Cerebellum (tissue), 4 donors: ENCODE measurements at places on chromosomes 3 and 15.

DNA sequence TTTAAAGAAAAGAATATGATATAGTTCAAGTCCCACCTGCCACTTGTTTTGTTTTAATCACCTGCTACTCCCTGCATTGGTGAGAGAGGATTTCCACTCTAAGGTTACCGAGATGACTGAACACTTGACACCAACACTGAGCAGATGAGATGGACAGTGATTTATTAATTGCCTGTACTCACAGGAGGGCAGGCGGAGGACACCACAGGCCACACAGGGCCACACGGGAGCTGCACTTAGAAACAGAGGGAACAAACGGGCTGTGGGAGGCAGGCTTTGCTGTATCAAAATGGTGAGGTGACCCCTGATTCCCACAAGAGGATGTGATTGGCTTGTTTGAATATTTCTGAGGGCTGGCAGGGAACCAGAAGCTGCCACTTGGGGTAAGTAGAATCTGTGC lies 10.8 kb downstream of the MINAR1 start:
- DNase-seq, result no peak

DNA sequence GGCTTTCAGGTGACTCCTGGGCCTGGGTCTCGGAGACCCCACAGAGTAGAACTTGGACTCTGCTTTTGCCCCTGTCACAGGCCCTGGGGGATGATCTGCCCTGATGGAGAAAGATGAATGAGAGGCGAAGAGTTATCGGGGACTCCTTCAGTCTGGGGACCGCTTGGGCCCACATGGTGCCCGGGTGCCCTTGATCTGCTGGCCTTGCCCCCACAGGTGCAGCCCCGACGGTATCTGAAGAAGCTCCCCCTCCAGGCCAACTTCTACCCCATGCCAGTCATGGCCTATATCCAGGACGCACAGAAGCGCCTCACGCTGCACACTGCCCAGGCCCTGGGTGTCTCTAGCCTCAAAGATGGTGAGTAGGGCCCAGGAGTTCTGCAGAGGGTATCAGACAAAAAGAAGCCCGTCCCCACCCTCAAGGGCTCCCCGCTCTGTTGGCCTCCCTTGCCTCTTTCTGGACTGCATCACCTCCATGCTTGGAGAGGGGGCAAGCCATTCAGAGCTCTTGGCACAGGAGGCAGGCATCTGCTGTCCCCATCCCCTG lies 10.4 kb downstream of the MAN2A2 start:
- DNase-seq, result no peak

DNA sequence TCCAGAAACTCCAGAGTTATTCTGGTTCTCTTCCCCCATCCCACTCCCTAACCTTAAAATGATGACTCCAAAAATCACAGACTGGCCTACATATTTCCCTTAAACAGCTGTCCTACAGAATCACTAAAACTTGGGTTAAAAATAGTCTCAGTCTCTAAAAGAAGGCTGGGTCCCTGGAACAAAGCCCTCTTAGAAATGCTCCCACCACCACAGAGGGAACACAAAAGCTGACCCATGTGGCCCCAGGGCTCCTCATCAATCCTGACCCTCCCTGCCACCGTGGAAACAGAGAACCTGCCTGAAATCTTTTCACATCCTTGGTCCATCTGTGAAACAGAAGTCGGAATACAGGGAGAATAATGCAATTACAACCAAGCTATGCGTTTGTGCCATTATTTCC lies 55.7 kb upstream of the DCLK3 start:
- DNase-seq, result no peak

DNA sequence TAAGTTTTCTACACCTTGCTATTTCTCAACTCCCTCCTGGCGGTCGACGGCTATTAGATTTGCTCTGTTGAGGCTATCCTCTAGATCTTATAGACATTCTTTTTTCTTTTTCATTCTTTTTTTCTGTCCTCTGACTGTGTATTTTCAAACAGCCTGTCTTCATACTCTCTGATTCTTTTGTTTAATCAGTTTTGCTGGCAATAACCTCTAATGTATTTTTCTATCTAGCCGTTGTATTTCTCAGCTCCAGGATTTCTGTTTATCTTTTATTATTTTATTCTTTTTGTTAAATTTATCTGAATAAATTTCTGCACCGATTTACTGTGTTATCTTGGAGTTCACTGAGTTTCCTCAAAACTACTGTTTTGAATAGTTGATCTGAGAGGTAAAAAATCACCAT lies 31.5 kb downstream of the NLGN1 start:
- DNase-seq, result no peak

DNA sequence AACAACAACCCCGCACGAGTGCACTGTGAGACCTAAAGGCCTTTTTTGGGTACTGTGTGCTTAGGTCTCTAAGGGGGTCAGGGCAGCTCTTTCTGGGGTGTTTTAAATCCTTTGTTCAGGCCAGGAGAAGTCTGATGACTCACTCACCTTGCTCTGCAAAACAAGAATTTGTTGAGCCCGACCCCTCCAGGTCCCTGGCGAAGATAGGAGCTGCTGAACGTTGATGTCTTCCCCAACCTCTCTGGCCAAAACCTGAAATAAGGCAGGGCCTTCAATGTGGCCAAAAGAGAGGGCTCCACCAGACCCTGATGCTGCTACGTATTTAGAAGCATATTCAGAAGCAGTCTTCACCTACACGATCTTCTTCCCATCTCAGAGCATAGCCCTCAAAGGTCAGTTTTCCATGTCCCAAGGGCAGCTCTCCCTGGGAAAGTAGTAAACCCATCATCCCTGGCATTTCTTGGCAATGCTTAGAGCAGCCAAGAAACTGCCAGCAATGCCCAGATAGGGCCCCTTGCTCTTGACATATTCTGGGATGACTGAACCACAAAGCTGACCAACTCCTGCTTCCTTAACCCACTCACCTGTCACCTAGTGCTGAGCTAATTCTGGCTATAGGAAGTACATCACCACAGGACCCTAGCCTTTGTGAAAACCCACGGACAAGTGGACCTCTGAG lies 27.1 kb downstream of the CCDC13 start:
- DNase-seq, result no peak

- DNase-seq, result no peak
Measured at GRCh38 chr3:187954873-187955586, 198.9 kb upstream of the LPP start.

DNA sequence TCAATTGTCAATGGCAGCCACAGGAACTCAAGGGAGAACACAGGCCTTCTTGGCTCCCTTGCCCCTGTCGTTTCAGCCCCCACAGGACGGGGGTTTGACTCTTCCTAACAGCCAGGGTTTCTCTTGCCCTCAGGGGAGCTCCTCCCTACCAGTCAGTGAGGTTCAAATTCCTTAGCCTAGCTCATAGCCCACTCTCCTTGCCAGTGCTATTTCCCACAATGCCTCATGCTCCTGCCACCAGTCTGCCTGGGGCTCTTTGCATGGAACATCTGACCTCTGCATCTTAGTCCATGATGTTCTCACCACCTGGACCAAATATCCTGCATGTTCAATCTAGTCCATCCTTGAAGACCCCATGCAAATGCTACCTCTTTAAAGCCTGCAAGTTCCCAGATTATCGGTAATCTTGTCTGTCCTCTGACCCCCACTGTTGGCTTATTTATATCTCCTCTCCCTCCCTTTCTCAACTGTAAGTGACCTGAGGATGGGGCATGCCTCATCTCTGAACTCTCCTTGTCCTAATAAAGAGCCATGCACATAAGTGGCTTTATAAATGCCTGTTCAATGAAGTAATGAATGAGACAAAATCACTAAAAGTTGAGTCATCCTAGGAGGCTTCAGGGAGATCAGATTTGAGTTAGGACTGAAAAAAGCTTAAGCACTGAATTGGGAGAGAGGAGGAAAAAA lies 78.0 kb downstream of the MYO1E start:
- DNase-seq, result no peak

DNA sequence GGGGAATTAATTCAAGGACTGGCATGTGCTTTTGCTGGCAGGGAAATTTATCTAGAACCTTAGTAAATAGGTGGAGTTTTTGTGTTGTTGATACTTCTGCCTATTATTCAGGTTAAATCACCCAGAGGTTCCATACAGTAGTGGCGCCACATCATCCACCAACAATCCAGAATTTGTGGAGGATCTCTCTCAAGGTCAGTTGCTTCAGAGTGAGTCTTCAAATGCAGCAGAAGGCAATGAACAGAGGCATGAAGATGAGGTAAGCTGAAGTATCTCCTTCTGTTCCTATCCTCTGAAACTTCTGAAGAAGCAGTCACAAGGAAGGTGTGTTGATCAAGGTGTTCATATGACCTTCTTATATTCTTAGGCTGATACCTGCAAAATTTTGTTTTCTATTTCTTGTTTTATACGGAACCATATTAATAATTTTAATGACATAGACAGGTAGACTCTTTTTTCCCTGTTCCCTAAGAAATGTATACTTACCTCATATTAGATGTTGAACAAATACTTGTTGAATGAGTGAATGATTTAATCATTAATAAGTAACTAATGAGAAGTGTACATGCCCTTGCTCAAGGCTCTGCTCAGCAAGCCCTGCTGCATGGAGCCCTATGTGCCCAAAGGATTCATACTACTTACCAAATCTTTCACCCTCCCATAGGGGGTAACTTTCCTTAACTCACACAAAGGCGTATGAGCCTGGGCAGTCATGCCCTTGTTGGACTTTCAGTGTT lies 43.6 kb downstream of the HMG20A start:
- no peak for DNase-seq
